ENCODE measurements at places on chromosomes 12 and 14. TPM values are rescaled to one million over a fixed set of nuclear protein-coding genes. Genes with fewer than 3 reads are reported as not detected.

- no peak for DNase-seq
- no peak overlapping the region for H3K4me3 ChIP-seq
- peaks cover 9% of the 10 kb centered on the region for H3K4me1 ChIP-seq
- H3K27ac ChIP-seq: no peak overlapping the region
- H3K36me3 ChIP-seq: no peaks in the 10 kb centered on the region
These were observed 191.1 kb downstream of the TMX1 start for GRCh38 chr14:51431033-51431709.

The KRT5 gene
- 8.8 TPM for total RNA-seq

The B4GALNT1 gene
- 0.93 TPM for total RNA-seq

The TNFRSF1A gene
- total RNA-seq: 185 TPM

The ABHD12B gene
- 0.43 TPM for total RNA-seq

DNA sequence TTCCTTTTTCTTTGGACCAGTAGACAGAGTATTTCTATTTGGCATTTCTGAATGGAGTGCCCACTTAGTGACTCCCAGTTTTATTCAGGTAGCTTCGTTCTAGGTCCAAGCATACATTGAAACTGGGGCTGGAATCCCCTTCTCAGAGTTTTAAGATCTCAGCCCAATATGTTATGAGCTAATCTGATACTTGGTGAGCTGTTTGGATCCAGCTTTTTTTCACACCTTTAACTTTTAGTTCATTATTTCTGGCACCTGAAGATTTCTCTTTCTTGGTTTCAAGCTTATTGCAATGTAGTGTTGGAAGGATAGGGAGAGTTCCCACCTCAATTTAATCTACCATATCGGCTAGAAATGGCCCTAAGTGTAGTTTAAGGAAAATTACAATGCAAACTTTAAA, 53.5 kb upstream of the CCDC198 start:
- no peaks in the 10 kb centered on the region for H3K36me3 ChIP-seq
- no peaks in the 10 kb centered on the region for H3K27me3 ChIP-seq
- no peaks in the 10 kb centered on the region for H3K4me1 ChIP-seq
- DNase-seq: no peak
- H3K27ac ChIP-seq: no peak overlapping the region

The BATF gene
- 4.9 TPM for total RNA-seq

Measured in upper lobe of right lung (tissue), 1 donor.